GDM1 (cell line): ENCODE measurements at places on chromosomes 4 and X.

DNA sequence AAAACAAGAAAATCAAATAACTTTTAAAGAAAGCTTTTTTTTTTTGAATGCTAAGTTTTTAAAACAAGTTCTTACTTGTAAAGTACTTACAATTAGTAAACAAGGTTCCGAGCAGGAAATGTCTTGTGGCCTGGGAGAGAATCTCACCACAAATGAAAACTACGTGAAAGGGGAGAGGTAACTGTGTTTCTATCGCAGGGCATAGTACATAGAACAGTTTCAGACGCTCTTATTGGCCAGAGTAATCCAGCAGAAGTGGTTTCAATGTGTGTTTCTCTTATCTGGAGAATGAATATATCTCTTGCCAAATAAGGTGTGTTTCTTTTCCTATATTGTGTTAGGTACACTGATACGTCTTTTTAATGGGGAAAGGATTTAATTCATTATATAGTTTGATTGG, at the start of gene PLAC8:
PLAC8 (minus strand) TSS at position 154 of the 400 bp plus-strand sequence. CDS start 6,808 bp downstream, outside the sequence.
- peak; percentile 66 for DNase-seq

DNA sequence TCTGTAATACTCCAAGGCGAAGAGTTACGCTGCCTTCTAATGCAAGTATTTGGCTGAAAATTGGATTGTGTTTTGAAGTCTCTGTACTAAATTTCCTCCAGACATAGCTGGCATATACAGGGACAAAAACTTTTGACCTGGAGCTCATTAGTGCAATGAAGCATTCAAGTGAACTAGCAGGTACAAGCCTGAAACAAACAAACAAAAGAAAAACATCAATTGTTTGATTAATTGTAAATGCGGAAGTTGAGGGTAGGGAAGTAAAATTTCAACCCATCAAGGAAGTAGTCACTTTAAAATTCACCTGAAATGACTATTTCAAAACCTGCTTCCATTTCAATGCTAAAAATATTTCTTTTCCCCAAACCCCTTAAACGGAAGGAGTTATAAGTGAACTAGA, 516.3 kb upstream of the ATOH1 start:
- no peak for DNase-seq

DNA sequence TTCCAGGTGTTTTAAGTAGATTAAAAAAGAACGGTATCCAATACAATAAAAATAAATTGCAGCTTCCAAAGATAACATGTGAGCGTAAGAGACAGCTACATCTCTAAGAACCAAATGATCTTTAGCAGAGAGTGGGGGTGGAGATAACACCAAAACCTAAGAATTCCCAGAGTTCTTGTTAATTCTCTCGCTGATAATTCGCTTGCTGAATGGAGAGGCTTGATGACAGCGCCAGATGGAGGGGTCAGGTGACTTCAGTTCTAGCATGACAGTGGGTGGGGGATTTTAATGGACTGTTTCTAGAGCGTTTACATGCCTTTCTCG, 2.3 kb downstream of the CLCN4 start:
- no peak for DNase-seq

DNA sequence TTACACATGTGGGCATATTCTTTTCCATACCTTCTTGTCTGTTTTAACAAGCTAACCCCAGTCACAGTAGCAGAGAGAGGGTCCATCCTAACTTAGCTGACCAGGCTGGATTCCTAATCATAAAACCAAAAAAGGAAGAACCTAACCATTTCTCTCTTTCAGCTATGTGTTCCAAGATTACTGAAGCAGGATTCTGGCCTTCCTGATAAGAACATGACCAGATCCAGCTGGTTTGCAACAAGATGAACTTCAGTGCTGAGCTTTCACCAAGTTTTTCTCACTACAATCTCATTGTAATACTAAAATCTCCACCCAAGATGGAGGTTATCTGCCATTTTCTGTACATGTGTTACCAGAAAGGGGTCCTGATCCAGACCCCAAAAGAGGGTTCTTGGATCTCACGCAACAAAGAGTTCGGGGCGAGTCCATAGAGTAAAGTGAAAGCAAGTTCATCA, 20.4 kb upstream of the UBA6 start:
- DNase-seq, result no peak

DNA sequence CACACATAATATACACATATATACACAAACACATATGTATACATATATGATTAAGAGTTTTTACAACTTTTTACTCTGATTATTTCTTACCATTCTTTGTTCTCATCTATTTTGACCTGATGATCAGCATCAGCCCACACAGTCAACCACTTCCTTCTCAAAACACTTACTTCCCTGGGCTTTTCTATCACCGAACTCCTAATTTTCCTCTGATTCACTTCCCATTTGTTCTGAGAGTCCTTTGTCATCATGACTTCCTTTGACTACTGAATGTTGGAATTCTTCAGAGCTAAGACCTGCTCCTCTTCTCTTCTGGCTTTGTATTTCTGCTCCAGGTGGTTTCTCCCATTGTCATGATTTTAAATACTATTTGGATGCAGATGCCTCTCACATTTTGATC, 209.5 kb upstream of the AFF2 start:
- no peak for DNase-seq

- no peak for DNase-seq
These were observed 29.2 kb downstream of the FHIP1A start for GRCh38 chr4:151438154-151438553.

DNA sequence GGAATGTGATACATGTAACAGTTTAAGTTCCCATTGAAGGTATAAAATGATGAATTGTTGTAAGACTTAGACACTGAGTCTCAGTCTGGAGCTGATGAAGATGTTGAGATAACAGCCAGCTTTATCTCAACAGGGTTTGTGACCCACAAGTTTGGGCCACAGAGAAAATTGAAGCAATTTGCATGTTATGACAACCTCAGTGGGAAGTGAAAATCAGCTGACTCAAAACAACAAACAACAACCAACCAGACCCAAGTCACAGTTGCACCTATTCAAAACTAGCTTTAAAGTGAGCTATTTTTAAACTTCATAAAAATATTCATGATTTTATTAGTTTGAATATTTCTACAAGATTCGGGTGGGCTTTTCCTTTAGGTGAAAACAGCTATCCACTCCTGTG, 8.0 kb downstream of the SFRP2 start:
- DNase-seq, result no peak
